ENCODE measurements at places on chromosomes 5 and 9.

DNA sequence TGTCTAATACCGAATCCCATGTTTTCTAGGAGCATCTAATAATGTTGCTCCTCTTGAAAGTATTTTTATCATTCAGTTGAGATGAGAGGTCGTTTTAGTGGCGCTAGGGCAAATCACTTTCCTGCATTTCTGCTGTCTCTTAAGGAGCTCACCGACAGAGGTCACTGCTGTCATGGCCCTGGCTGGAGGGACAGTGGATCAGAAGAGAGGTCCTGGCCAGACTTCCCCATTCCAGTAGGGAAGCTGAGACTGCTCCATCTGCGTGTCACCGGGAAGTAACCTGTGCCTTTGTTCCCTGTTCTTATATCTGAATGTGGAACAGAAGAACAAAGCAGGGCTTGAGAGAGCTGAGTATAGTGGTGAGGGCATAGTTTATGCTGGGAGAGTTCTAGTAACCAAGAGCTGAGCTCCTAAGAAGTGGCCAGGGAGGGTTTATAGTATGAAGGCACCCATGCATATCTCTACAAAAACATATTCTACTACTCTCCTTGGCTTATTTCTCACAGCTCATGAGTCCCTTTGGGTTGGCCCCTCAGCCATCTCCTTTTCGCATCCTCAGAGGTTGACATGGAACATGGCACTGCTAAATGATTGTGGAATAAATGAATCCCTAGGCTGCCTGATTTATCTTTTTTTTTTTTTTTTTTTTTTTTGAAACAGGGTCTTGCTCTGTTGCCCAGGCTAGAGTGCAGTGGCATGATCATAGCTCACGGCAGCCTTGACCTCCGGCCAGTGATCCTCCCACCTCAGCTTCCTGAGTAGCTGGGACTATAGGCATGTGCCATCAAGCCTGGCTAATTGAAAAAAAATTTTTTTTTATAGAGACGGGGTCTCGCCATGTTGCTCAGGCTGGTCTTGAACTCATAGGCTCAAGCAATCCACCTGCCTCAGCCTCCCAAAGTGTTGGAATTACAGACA lies 27.2 kb downstream of the ATP6V0E1 start:
- DNase-seq: no peak

DNA sequence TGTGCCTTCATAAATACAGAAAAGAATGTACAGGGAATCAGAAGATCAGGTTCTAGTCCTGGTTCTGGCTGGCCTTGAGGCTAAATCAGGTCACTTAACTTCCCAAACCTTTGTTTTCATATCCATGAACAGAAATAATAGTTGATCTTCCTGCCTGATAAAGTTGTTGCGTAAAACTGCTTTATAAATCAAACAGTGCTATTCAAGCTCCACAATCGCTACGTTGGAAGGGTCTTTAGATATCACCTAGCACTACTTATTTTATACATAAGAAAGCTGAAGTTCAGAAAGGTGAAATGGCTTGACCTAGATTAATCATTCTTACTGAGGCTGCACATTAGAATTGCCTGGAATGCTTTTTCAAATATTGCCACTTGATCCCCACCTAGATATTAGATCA lies 36.3 kb upstream of the GCNT4 start:
- no peak for DNase-seq

- DNase-seq: no peak
Observed at GRCh38 chr9:24451346-24451745, 94.4 kb downstream of the IZUMO3 start.

- DNase-seq: no peak
Observed at GRCh38 chr9:86965636-86966395, 18.5 kb upstream of the GAS1 start.

DNA sequence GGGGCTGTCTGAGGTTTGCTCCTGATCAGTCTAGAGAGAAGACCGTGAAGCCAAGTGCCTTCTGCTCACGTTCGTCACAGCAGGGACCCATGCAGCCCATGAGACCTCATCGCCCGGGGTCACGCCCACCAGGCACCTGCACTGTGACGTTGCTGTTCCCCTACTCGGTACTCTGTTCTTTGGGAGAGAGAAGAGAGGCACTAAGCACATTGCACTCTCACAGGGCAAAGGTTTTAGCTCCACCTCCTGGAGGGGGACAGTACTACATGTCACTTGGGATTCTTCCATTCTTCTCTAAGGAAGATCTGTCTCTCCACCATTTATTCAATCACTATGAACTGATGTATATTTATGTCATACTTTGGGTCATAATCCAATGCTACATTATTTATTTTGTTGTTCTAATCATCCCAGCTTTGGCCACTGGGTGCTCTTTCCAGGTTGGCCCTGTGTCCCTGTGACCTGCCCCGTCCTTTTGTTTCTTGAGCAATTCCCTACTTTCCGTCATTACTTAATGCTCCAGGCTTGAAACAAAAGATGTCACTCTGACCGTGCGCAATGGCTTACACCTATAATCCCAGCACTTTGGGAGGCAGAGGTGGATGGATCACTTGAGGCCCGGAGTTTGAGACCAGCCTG lies 31.4 kb upstream of the BRD3 start:
- peak; percentile 80 for DNase-seq

- no peak for DNase-seq
Observed at GRCh38 chr9:6305954-6306563, 22.1 kb upstream of the TPD52L3 start.

GRCh38 chr5:178211095-178212048 lies 7.0 kb downstream of the HNRNPAB start:
- no peak for DNase-seq

GRCh38 chr5:163373436-163374084 lies 63.8 kb upstream of the CCNG1 start:
- DNase-seq: no peak

DNA sequence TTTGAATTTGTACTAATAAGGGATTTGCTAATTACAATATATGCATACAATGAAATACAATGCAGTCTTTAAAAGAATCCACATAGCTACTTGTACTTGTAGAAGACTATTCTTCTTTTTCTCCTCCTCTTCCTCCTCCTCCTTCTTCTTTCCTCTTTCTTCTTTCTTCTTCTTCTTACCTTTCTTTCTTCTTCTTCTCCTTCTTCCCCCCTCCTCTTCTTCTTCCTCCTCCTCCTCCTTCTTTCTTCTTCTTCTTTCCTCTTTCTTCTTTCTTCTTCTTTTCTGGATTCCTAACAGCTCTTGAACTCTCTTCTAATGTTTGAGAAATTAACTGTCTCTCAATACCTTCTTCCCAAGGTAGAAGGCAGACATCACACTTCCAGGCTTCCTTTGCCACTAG lies 29.3 kb upstream of the FSTL4 start:
- no peak for DNase-seq

- DNase-seq: no peak
Observed at GRCh38 chr5:157431544-157432200, 28.3 kb upstream of the NIPAL4 start.

GRCh38 chr5:56152437-56152836 lies 80.7 kb downstream of the ANKRD55 start:
- DNase-seq: no peak

GRCh38 chr5:96721351-96721977 lies 59.3 kb downstream of the CAST start:
- no peak for DNase-seq

GRCh38 chr5:137304226-137304874 lies 194.8 kb downstream of the SPOCK1 start:
- DNase-seq: no peak

DNA sequence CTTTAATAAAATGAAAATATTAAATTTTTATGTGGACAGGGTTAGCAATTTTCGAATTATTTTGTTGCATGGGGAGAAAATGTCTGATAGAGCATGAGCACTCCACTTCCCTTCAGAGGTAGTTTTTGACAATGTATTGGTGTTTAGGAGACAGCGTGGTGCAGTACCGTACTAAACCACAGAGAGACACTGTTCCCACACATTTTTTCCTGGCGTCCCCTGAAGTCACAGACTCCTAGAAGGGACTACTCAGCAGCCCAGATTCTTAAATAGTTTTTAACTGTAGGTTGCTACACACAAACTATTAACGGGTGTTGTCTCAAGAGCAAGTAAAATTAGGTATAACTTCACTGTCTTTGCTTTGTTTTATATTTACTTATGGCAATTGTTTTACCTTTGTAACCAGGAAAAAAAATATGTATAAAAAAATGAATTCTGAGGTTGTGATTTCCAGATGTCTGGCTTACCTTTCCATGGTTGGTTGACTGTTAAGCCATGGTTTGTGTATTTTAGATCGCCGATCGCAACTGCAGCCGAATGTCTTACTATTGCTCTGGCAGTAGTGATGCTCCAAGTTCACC lies 171.2 kb downstream of the DOCK8 start:
- DNase-seq: peak; percentile 38

GRCh38 chr9:34456746-34457145 lies 1.6 kb downstream of the FAM219A start:
- DNase-seq: no peak

- peak; percentile 81 for DNase-seq
Observed at GRCh38 chr5:177446200-177447065, at the start of gene PRR7. TSS of gene PRR7 (plus strand) at chr5:177446814. CDS start at chr5:177455068, 8,254 bp downstream.

DNA sequence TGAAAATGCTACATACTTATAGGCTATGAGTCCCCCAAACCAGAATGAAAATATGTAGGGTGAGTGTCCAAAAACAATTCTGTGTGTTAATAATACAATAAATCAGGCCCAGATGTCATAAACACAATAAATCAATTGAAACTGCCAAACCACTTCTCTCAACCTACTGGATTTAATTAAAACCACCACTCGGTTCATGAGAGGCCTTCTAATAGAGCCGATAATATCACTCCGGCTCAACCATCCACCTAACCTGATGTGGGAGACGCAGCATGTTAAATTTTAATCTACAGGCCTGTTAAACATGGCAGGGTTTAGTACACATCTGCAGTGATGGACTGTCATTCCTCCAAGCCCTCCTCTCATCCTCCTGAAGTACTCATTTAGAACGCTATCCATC lies 734.5 kb upstream of the ZNF608 start:
- no peak for DNase-seq

DNA sequence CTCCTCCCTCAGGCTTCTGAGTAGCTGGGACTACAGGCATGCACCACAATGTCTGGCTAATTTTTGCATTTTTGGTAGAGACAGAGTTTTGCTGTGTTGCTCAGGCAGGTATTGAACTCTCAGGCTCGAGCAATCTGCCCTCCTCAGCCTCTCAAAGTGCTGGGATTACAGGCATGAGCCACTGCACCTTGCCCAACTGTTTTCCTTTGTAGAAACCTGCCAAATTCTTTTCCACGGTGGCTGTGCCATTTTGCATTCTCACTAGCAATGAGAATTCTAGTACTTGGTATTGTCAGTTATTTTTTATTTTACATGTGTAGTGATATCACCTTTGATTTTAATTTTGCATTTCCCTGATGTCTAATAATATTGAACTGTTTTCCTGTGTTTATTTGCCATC lies 7.8 kb downstream of the RMI1 start:
- no peak for DNase-seq

GRCh38 chr9:117466111-117466510 lies 51.3 kb upstream of the ASTN2 start:
- DNase-seq: no peak

DNA sequence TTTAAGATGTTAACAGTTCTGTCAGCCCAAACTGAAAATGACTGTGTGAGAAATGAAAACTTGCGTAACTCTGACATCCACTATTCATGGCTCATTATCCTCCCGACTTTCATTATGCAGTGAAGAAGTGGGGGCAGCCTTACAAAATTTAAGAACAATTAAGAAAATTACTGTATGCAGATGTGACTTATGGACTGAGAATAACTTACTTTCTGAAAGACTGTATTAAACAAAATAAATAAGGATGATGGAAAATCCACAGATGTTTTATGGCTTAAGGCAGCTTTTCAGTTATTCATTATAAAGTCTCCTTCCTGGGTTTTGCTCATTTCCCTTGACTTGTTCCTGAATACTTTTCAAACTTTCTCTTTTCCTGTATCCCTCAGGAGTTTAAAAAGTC lies 55.2 kb downstream of the GRIN3A start:
- no peak for DNase-seq

- no peak for DNase-seq
Observed at GRCh38 chr5:73272351-73272750, 99.4 kb downstream of the TMEM174 start.

GRCh38 chr5:150613991-150614660 lies 26.3 kb upstream of the SYNPO start:
- DNase-seq: no peak

DNA sequence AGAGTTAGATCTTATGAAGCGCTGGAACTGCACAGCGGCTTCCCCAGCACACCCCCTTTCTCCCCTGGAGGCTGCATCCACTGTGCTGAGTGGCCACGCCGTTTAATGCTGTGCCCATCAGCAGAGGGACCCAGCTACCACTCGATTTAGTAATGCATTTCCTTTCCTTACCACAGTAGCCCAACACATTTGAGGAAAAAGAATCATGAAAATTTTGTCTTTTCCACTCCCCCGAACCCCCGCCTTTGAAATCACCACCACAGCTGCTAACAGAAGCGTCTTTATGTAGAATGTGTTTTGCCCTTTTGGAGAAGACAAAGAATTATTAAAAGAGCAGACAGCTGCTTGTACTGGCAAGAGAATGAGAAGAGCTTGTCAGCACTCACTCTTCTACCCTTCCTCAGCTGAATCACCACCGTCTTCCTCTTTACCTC lies 73.2 kb downstream of the ACER2 start:
- no peak for DNase-seq

GRCh38 chr5:114727358-114727757 lies 365.5 kb downstream of the KCNN2 start:
- DNase-seq: no peak

DNA sequence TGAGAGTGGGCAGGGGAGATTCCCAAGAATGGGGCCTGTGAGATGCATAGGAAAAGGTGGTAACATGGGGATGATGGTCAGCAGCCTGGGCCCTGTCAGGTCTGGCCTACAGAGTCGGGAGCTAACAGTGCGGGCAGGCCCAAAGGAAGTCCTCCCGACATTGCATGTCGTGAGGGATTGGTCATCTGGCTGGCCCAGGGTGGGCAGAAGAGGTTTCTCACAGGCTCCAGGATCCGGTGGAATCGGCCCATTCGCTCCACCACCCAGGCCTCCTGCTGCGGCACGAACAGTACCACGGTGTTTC lies 514 bp downstream of the STOML2 start:
- DNase-seq: peak; percentile 47

DNA sequence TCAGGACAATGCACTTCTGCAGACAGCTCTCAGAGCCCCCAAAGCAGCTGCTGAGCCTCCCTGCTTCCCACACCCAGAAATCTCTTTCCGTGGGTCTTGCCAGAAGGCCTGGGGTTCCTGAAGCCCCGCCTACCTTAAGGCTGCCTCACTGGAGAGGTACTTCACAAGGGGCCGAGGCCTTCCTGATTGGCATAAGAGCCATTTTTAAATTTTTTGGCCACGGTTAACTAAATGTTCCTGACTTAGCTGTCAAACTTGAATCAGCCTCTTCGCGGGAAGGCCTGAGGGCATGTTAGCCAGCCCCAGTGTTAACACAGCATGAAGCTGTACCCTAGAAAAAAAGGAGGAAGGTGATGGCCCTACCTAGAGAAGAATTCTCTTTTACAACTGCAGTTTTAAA lies 20.7 kb upstream of the EPB41L4B start:
- DNase-seq: no peak

DNA sequence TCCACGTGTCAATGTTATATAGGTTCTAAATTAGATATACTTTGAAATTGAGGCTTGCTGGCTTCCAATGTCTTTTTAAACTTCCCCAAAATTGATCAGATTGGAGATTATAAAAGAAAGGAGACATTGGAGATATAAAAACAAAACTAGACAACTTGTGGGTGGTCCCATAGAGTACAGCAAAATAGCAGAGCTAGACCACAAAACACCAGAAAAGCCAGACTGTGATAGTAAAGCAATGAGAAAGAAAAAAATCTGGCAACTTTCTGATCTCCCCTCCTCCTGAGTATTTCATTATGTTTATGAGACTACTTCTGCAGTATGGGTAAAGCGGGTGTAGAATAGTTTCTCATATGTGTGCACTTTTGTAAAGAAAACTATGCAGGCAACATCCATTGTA lies 713.8 kb upstream of the MEF2C start:
- no peak for DNase-seq

All from stimulated activated CD8-positive, alpha-beta memory T cell treated with anti-CD3 and anti-CD28 coated beads, Interleukin-4, amount 100 ng/mL, for 48 hours (primary cell).